ENCODE measurements at places on chromosomes 2 and 18.

- DNase-seq, result no peak
These were observed 61.7 kb downstream of the INPP5D start for GRCh38 chr2:233121856-233122255.

- no peak for DNase-seq
These were observed 72.7 kb upstream of the MBOAT2 start for GRCh38 chr2:9076210-9076609.

GRCh38 chr2:40287195-40287594 lies 164.7 kb downstream of the SLC8A1 start:
- no peak for DNase-seq

GRCh38 chr2:39506215-39506614 lies 69.1 kb upstream of the MAP4K3 start:
- no peak for DNase-seq

- no peak for DNase-seq
These were observed 176.5 kb upstream of the SALL3 start for GRCh38 chr18:78803104-78803503.

Measured in NCI-H2107 (cell line).